CD4-positive, alpha-beta T cell treated with Interleukin-1 beta for 1 hour (primary cell): ENCODE measurements at places on chromosomes 2 and 18.

- no peak for DNase-seq
These were observed 35.2 kb downstream of the FAM228A start for GRCh38 chr2:24210106-24210455.

DNA sequence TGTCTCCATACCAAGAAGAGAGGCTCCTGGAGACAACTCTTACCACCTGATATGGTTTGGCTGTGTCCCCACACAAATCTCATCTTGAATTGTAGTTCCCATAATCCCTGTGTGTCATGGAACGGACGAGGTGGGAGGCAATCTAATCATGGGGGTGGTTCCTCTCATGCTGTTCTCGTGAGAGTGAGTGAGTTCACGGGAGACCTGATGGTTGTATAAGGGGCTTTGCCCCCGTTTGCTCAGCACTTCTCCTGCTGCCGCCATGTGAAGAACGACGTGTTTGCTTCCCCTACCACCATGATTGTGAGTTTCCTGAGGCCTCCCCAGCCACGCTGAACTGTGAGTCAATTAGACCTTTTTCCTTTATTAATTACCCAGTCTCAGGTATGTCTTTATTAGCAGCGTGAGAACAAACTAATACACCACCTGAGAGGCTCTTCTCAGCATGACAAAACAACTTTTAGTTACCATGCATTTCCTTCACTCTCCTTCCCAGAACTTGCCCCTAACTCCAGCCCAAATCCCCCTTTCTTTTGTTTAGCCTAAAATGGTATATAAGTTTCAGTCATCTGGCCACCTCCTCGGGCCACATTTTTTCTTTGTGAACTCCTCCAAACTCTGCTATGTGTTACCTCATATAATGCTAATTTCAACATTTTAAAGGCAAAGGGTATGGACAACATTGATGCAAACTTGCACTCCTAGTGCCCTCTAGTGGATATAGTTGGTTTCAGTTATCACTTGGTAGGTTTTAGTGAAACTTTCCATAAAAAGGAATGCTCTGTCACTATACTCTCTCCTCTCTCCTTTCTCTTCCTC, 58.6 kb upstream of the SLC25A52 start:
- DNase-seq: no peak

DNA sequence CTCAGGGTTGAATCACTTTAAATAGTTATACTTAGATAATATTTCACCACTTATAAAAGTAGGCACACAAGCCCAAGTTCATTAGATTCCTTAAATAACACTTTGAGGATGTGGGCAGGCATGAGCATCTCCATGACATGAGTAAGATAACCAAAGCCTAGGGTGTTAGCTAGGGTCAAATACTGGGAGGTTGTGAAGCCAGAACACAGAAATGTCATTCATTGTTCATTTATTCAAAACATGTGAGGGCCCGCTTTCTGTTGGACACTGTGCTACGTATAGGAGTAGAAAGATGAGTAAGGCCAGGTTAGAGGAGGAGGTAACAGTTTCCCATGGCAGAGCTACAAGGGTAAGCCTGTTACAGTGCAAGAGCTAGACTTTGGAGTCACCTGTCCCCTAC, 93.5 kb upstream of the NEDD4L start:
- DNase-seq: no peak

DNA sequence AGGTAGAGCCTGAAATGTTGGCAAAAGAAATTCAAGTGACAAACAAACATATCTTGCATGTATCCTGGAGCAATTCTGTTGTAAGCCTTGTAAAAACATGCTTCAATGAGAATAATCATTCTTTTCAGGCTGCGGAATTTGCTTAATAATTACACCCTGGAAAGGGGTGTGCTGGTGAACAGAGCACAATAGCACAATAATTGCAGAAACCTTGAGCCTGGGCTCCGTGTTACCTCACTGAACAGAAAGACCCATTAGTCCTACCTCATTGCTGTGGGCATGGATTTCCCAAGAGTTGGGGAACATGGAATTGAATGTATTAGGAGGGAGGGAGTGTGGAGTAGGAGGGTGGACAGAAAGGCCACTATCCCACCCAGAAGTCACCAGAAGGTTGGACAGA, 168.0 kb upstream of the ALKAL2 start:
- DNase-seq: no peak

DNA sequence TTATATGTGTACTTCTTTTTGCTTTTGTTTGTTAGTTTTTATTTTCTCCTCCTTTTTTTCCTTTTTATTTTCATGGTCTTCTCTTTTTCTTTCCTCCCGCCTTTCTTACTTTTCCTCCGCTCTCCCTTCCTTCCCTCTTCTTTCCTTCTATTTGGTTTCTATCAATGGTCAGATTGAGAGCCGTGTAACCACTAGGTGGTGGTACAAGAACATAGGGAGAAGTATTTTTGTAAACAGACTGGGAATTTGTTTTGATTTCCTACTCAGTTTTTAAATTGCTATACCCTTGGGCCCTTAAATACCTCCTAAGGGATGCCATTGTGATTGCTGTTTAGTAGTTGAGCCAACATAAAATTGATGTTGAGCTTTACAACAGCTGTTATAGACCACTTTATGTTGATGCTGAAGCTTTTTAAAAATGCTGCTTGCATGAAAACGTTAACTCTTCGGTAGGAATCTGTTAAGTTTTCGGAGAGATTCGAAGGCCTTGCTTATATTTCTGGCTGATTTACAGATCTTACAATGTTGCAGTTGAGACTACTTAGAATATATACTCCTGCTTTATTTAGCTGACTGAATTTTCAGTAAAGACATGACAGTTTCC, 124.2 kb downstream of the UBE2E3 start:
- peak; percentile 63 for DNase-seq

- no peak for DNase-seq
These were observed 5.8 kb upstream of the ARL5A start for GRCh38 chr2:151833984-151834383.

- no peak for DNase-seq
These were observed 37.4 kb downstream of the SH3BP4 start for GRCh38 chr2:234989183-234989701.

- DNase-seq: no peak
These were observed 126.9 kb downstream of the RPIA start for GRCh38 chr2:88818381-88818780.

- no peak for DNase-seq
These were observed 22.8 kb upstream of the RUFY4 start for GRCh38 chr2:218046238-218046637.

DNA sequence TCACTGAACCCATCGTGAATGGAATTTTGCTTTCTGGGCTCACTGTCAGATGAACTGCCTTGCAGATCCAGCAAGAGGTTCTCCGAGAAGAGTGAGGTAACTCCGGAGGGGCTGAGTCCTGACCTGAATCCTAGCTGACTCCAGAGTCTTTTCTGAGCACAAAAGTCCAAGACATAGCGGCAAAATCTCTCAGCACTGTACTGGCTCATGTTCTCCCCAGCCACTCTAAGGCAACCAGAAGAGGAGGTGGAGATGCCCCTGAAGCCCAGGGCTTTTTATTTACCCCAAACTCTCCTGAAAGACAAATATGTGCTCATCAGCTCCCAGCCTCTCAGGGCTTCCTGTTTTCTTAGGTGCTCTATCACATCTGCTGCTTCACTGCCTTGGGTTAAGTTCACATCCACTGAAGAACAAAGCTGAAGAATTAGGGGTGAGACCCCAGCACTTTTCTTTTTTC, 221.8 kb downstream of the MREG start:
- no peak for DNase-seq

- DNase-seq: no peak
These were observed 1070.5 kb downstream of the TDRD15 start for GRCh38 chr2:22194218-22194617.

DNA sequence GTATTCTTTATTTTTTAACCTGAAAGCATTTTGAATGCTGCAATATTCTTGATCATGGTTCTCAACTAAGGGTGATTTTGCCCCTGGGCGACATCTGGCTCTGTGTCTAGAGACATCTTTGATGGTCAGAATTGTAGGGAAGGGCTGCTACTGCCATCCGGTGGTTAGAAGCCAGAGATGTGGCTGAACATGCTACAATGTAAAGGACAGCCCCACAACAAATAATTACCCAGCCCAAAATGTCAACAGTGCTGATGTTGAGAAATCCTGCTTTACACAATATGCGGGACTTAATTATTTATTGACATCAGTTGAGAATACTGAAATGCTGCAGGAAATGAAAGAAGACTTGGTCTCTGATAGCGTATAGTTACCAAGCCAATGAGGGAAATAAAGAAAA, 37.5 kb upstream of the SERPINB2 start:
- no peak for DNase-seq

DNA sequence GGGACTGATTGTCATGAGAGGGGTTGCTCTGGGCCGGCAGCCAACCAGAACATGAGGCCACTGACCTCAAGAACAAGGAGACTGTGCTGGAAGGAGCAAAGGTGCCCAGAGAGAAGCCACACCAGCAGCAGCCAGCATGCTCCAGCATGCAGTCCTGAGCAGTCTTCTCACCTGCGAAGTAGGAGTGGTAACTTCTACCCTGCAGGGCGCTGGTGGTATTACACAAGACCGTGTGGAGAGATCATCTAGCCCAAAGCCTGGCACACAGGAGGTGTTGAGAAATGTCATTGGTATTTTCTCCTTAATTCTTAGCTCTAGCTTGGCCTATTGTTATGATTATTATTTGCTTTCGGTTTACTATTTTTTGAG, 132.7 kb downstream of the TSN start:
- no peak for DNase-seq

DNA sequence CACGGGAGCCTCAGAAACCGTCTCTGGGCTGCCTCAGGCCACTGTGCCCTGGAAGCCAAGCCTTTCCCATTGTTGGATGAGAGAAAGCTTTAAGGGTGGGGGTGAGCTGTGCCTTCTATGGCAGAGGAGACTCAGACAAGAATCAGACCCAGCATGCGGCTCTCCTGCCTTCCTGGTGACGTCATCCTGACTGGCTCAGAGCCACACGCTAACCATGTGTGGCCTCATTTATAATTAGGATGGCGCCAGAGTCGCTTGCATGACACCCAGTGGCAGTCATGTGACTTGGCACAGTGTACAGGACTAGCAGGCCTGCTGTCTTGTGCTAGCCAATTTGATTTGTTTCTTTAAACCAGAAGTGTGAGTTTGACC, 99.1 kb downstream of the SH3BP4 start:
- DNase-seq: peak; percentile 14

DNA sequence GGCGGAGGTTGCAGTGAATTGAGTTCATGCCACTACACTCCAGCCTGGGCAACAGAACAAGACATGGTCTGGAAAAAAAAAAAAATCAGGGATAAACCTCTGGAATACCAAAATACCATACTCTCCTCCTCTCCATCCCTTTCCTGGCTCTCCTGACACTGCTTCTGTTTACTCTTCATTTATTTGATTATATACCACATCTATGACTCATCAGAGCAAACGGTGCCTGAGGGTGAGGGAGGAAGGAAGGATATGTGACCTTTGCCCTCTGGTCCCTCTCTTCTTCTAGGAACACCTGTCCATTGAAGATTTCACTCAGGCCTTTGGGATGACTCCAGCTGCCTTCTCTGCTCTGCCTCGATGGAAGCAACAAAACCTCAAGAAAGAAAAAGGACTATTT, 30.0 kb downstream of the VIL1 start:
- no peak for DNase-seq

DNA sequence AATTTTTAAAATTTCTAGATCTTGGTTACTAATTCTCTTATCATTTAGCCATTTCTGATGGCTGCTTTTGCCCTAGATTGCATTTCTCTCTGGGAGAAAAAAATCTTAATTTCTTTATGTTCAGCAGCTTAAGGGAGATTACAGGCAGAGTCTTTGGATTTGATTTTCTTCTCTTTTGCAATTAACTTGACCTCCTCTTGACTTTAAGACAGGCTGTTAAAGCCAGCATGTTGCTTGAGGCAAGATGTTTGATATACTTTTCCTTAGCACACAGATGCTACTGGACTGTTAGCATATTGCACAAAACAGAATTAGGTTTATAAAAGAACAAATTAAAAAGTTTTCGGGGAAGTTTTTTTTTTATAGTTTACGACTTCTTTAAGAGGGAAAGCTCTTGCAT, 50.0 kb downstream of the XRCC5 start:
- no peak for DNase-seq

GRCh38 chr2:203361922-203362321, 33.7 kb downstream of the ABI2 start:
- no peak for DNase-seq

DNA sequence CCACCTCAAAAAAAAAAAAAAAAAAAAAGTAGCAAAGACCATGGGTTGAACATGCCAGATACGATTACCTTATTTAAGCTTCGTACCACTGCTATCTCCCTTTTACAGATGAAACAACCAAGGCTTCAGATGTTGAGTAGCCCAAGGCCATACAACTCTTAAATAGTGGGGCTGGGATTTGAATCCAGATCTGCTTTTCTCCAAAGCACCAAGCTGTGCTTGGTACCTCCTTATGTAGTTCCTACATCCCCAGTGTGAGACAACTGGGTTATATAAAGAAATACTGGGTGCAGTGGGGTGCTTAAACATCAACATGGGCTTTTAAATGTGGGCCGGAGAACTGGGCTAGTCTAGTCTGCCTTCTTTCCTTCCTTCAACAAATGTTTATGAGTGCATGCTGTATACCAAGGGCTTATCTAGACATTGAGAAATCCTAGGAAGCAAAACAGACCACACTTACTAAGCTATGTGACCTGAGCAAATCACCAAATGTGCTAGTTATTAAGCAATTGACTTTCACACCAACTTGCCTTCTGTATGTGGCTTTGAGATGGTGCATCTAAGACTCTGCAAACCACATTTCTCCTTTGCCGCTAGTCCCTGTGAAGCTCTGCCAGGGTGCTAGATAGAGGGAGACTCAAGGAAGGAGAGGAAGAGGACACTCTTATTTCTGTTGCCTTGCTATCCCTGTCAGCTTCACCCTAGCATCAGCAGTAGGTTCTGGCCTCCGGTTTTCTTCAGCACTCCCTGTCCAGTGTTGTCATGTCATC, 206.8 kb upstream of the FBXO11 start:
- DNase-seq: no peak

GRCh38 chr2:163213661-163214081, 375.1 kb upstream of the KCNH7 start:
- no peak for DNase-seq

DNA sequence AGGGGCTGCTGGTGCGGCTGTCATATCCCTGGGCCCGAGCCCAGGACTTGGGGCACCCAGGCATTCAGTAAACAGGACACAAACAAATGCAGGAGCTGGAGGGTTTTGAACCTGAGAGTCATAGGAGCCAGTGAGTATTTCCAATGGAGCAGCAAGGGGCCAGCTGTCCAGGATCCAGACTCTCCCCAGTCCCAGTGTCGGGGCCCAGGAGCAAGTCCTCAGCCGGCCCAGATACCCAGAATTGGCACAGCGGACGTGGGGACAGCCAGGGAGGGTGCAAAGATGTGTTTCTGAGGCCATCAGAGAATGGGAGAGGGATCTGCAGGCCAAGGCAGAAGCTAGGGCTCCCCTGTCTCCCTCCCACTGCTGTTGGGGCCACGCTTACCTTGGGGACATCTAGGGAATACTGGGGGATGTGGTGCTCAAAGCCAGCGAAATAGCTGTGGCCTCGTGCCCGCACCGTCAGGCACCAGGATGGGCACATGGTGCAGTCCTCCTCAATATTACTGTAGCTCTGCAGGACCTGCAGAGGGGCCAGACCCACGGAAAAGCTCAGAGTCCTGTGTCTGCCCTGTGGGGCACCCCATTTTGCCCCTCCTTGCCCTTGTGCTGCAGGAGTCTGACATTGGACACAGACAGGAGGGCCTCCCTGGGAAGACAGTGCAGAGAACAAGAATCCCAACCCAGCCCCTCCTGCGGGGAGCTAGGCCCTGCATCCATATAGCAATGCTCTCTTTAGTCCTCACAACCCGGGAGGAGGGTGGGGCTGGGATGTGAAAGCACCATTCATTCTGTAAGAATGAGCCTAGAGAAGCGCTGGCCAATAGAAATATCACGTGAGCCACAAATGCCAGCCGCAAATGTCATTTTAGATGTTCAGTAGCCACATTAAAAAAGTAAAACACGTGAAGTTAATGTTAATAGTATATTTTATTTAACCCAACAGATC, 15.4 kb downstream of the CFAP65 start:
- no peak for DNase-seq
